ENCODE measurements at places on chromosomes 6 and 20.

DNA sequence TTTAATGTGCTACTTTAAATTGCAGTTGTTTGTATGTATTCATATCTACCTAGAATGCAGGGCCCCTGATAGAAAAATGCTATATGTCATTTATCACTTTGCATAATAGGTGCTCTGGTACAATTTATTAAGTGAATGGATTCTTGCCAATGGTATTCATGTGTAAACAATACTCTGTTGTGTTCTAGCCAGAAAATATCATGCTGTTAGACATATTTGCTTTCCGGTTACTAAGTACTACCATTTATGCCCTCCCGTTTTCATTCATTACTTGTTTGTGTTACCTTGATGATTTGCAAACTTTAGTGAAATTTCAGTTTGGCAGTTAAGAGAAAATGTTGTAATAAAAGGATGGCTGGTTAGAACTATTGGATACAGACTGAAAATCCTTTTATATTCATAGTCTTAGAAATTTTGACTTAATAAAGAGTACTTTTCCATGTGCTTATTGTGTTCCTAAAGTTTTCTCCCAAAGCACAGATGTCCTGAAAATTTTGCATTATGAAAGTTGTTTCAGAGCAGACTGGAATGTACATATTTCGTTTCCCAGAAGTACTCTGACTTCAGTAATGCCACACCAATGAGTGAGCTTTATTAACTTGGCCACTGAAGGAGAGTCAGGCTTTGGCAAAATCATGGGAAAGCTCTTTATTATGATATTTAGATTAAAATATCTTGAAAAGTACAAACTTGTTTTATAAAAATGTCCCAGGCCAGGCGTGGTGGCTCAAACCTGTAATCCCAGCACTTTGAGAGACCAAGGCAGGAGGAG, 31.5 kb downstream of the RPF2 start:
- DNase-seq: no peak

DNA sequence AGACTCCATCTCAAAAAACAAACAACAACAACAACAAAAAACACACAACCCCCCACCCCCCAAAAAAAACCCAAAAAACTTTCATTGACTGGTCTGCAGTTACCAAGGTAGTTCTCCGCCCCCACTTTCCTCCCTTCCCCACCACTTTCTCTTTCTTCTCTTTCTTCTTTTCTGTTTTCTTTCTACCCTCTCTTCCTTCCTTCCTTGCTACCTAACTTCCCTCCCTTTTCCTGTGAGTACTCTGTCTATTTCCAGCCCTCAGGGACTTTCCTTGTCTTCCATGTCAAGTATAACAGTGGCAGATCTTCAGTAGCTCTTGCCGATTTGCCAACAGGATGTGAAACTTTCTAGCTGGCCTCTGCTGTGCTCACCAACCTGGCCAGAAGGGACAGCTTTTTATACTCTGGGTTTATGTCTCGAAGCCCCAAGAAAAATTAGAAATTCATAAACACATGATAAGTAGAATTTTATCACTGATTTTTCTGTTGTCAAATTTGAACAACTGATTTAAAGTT, 399.5 kb downstream of the QKI start:
- DNase-seq: no peak

- no peak for DNase-seq
These were observed 17.6 kb upstream of the SLC22A3 start for GRCh38 chr6:160330619-160331018.

DNA sequence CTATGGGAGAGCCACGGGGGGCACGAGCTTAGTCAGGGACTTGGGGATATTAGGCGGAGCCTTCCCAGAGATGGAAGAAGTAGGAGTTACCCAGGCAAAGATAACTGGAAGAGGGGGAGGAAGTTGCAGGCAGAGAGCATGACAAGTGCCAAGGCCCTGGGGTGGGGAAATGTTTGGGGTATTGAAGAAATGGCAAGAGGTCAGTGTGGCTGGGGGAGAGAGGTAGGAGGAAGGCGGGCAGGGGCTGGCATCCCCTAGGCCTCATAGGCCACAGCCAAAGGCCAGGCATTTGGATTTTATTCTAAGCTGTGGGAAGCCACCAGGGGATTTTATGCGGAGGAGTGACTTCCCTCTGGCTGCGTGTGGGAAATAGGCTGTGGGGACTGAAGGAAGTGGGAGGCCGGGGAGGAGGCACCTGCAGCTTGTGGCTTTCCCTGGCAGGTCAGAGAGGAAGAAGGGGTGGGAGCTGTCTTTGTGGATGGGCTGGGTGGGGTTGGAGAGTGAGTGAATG, 22.7 kb downstream of the SNAI1 start:
- no peak for DNase-seq

DNA sequence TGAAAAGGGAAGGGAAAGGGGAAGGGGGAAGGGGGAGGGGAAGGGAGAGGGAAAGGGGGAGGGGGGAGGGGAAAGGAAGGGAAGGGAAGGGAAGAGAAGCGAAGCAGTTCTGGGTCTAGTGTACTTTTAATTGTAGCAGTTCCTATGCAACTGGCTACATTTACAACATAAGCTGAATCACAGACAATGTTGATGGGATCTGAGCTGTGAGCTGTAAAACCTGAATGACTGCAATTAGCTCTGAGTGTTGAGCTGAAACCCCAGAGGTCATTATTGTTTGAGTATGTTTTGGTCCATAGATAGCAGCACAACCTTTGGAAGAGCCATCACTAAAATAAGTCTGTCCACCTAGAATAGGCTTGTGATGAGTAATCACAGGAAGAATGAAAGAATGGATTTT, 7.2 kb upstream of the ABHD12 start:
- no peak for DNase-seq

- no peak for DNase-seq
These were observed 125.2 kb downstream of the TBC1D7 start for GRCh38 chr6:13203145-13203544.

GRCh38 chr6:111231090-111231459, 143.8 kb downstream of the SLC16A10 start:
- no peak for DNase-seq

GRCh38 chr20:63688228-63689045, 8.0 kb upstream of the TNFRSF6B start:
- DNase-seq: no peak

GRCh38 chr6:14738933-14739332, 506.9 kb upstream of the JARID2 start:
- no peak for DNase-seq

- no peak for DNase-seq
These were observed 83.0 kb downstream of the PHF20 start for GRCh38 chr20:35854713-35855348.

DNA sequence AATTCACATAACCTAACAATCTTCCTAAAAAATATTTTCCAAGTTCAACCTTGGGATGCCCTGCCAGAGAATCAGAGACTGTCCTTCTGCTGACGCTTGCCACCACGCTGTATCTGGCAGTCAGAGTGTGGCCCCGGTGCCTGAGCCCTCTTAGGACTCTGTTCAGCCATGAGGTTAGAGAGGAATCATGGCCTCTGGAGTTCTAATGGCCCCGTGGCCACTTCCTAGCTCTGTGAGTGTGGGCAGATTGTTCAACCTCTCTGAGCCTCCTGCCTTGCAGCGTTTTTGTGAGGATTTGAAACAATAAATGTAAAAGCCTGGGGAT, 2.2 kb downstream of the BPHL start:
- DNase-seq: no peak

All from NCI-H2107 (cell line).